ENCODE measurements at places on chromosomes 11 and 22. TPM values are rescaled to one million over a fixed set of nuclear protein-coding genes. Genes with fewer than 3 reads are reported as not detected.

Gene PHF21B
- not detected for total RNA-seq

Gene MYEOV
- total RNA-seq: not detected

Gene MS4A6A
- 1.6 TPM for total RNA-seq

GRCh38 chr22:25750569-25751173 lies 8.7 kb downstream of the MYO18B start:
- no peaks in the 10 kb centered on the region for H3K36me3 ChIP-seq
- DNase-seq: no peak
- H3K4me1 ChIP-seq: no peaks in the 10 kb centered on the region

- DNase-seq: no peak
- H3K4me3 ChIP-seq: no peak overlapping the region
- H3K4me1 ChIP-seq: no peaks in the 10 kb centered on the region
- H3K27me3 ChIP-seq: no peaks in the 10 kb centered on the region
- H3K36me3 ChIP-seq: no peaks in the 10 kb centered on the region
Measured at GRCh38 chr11:110777775-110778174, 65.5 kb upstream of the ARHGAP20 start.

Gene TANGO2
- 27.3 TPM for total RNA-seq

GRCh38 chr11:96337541-96338431 lies 5.2 kb downstream of the MAML2 start:
- DNase-seq: no peak
- no peaks in the 10 kb centered on the region for H3K27me3 ChIP-seq
- peaks cover 74% of the 10 kb centered on the region for H3K4me1 ChIP-seq

- no peak overlapping the region for H3K27ac ChIP-seq
- DNase-seq: no peak
- H3K4me3 ChIP-seq: no peak overlapping the region
- H3K27me3 ChIP-seq: peaks cover 24% of the 10 kb centered on the region
- no peaks in the 10 kb centered on the region for H3K36me3 ChIP-seq
- peaks cover 24% of the 10 kb centered on the region for H3K4me1 ChIP-seq
Measured at GRCh38 chr22:43375951-43376455, 32.8 kb upstream of the SCUBE1 start.

- no peak overlapping the region for H3K4me3 ChIP-seq
- H3K36me3 ChIP-seq: no peaks in the 10 kb centered on the region
- H3K27me3 ChIP-seq: no peaks in the 10 kb centered on the region
- no peaks in the 10 kb centered on the region for H3K4me1 ChIP-seq
- DNase-seq: no peak
Measured at GRCh38 chr11:35464308-35464707, 45.0 kb upstream of the SLC1A2 start.

DNA sequence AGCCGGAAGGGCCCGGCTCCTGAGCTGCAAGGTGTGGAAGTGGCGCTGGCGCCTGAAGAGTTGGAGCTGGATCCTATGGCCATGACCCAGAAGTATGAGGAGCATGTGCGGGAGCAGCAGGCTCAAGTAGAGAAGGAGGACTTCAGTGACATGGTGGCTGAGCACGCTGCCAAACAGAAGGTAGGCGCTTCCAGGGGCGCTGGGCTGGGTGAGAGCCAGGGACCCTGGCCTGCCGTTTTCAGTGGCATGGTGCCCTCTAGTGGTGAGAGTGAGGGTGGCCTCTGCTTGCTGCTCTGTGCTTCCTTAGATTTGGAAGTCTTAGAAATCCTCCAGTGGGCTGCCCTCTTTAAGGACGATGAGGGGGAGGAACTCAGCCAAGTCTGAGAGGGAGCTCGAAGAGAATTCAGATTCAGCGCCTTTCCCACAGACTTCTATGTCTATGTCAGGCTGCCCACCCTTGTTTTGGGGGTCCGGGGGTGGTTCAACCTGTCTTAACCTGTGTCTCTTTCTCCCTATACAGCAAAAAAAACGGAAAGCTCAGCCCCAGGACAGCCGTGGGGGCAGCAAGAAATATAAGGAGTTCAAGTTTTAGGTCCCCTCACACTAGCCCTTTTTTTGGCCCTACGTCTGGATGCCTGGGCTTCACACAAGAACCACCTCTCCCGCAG lies 1.8 kb upstream of the PACS1 start:
- H3K36me3 ChIP-seq: peaks cover 47% of the 10 kb centered on the region
- DNase-seq: peak; percentile 82
- no peaks in the 10 kb centered on the region for H3K27me3 ChIP-seq
- H3K27ac ChIP-seq: no peak overlapping the region
- peaks cover 27% of the 10 kb centered on the region for H3K4me1 ChIP-seq

DNA sequence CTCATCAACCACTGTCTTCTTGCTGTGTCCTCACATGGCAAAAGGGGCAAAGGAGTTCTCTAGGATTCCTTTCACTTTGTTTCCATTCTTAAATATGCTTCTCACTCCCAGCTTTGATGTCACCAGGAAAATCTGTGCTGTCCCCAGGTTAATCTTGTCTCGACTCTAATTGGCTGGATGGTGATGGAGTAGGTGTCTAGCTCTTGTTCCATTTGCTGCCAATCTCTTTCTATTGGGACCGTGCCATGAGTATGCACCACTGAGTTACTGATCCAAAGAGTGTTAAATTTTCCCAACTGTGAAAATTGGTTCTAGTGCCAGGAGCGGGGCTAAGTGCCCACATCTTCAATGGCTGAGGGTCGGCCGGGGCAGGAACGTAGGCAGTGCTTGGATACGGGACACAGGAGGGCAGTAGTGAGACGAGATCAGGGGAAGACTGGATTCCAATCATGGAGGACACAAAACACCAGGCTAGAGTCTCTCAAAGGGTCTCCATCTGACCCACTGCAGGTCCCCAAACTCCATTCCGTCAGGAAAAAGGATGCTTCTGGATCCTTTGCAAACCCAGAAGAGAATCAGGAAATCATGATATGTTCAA lies 47.7 kb upstream of the CSNK2A3 start:
- no peak overlapping the region for H3K27ac ChIP-seq
- H3K4me1 ChIP-seq: no peaks in the 10 kb centered on the region
- no peak overlapping the region for H3K4me3 ChIP-seq
- no peaks in the 10 kb centered on the region for H3K36me3 ChIP-seq
- no peak for DNase-seq

GRCh38 chr11:125295931-125296330 lies 131.4 kb downstream of the PKNOX2 start:
- H3K27me3 ChIP-seq: no peaks in the 10 kb centered on the region
- no peak overlapping the region for H3K27ac ChIP-seq
- H3K36me3 ChIP-seq: no peaks in the 10 kb centered on the region

GRCh38 chr11:71179877-71180605 lies 72.3 kb downstream of the SHANK2 start:
- H3K4me1 ChIP-seq: no peaks in the 10 kb centered on the region
- no peak overlapping the region for H3K27ac ChIP-seq
- no peaks in the 10 kb centered on the region for H3K27me3 ChIP-seq
- H3K36me3 ChIP-seq: no peaks in the 10 kb centered on the region

GRCh38 chr22:25598609-25599008 lies 34.1 kb downstream of the GRK3 start:
- H3K36me3 ChIP-seq: no peaks in the 10 kb centered on the region
- H3K27ac ChIP-seq: no peak overlapping the region
- no peak for DNase-seq
- no peaks in the 10 kb centered on the region for H3K4me1 ChIP-seq
- no peaks in the 10 kb centered on the region for H3K27me3 ChIP-seq
- H3K4me3 ChIP-seq: no peak overlapping the region

GRCh38 chr11:94184362-94184761 lies 55.7 kb downstream of the PANX1 start:
- no peaks in the 10 kb centered on the region for H3K27me3 ChIP-seq
- peaks cover 7% of the 10 kb centered on the region for H3K36me3 ChIP-seq
- no peaks in the 10 kb centered on the region for H3K4me1 ChIP-seq
- H3K27ac ChIP-seq: no peak overlapping the region
- DNase-seq: no peak
- no peak overlapping the region for H3K4me3 ChIP-seq

- no peaks in the 10 kb centered on the region for H3K27me3 ChIP-seq
- no peaks in the 10 kb centered on the region for H3K36me3 ChIP-seq
- H3K4me3 ChIP-seq: no peak overlapping the region
- no peak for DNase-seq
- H3K27ac ChIP-seq: no peak overlapping the region
Measured at GRCh38 chr11:106187860-106188456, 110.5 kb downstream of the AASDHPPT start.

DNA sequence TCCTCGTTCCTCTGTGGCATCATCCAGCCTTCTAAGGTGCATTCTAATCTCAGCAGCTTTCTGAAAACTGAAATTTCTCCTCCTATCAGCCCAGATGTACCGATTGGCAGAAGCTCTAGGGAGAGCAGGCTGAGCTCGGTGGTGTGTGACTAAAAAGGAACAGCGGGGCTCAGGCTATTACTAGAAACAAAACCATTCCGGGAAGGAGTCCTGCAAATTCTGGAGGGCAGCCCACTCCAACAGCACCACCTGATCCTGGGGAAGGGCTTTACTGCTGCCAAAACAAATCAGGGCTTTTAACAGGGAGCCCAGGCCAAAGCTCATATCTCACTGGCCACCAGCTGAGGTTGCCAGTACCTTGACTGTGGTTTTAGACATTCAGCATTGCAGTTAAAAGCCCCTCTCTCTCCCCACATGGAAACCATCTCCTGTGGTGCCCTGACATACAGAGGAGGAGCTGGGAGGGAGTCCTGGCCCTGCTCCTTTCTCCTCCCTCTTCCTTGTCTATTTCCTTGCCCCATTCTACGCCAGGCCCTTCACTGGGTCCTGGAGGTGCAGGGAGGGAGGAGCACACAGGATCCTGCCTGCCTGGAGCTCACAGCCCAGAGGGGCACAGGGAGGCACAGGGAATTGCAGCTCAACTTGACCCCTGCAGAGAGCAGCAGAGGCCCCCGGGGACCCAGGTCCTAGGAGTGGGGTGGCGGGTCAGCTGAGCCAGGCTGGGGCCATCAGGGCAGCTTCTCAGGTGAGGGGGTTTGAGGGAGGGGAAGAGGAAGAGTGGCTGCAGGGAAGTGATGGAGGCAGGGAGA lies 889 bp downstream of the PLAAT4 start:
- peak overlapping the region; percentile 69 for H3K27ac ChIP-seq
- H3K4me3 ChIP-seq: peak overlapping the region; percentile 78
- DNase-seq: no peak
- no peaks in the 10 kb centered on the region for H3K27me3 ChIP-seq
- H3K4me1 ChIP-seq: peaks cover 79% of the 10 kb centered on the region

GRCh38 chr22:40727070-40727963 lies 48.0 kb downstream of the MCHR1 start:
- peak overlapping the region; percentile 16 for H3K4me3 ChIP-seq
- H3K27ac ChIP-seq: no peak overlapping the region
- H3K4me1 ChIP-seq: peaks cover 59% of the 10 kb centered on the region
- no peak for DNase-seq

DNA sequence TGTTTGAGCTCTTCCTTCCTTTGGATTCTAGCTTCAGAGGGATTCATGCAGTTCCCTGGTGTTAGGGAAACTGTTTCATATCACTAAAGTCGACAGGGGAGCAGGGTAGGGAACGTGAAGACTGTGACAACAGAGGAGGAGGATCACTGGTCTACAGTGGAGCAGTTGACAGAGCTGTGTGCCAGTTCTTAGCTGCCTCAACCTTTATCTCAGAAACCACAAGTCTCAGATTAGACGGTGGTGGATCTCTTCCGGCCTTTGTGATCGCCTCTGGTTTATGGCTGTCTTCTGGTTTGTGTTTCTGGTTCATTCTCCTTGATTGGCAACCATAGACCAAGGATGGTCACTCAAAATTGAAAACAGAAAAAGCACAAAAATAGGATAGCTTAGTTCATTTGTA lies 538.9 kb upstream of the API5 start:
- H3K4me3 ChIP-seq: no peak overlapping the region
- DNase-seq: no peak
- H3K27ac ChIP-seq: no peak overlapping the region
- no peaks in the 10 kb centered on the region for H3K4me1 ChIP-seq

DNA sequence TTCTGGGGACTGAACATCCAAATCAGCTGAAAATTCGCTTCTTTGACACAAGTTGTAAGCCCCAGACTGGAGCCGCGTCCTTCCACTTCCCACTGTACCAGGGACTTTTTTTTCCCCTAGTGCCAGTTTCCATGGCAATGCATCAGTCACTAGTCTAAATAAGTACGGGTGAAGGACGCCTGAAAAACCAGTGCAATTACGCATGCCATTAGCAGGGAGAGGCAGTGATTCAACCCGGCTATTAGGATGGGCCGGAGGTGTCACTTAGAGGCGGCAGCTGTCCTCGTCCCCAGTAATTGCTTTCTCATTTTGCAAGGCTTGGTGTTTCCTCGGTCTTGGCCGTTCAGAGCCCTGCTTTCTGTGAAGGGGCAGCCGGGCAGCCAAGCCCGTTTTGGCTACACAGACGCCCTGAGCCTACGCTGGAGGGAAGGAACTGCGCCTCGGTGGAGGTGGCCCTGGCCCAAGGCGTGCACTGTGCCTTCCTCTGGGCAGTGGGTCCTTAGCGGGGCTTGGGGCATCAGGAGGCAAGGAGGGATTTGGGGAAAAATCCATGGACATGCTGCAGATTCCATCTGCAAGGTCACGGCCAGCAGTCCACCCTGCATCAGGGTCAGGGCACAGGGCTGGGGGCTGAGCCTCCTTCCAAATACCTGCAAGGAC lies 319.7 kb downstream of the CTTN start:
- no peaks in the 10 kb centered on the region for H3K4me1 ChIP-seq
- H3K4me3 ChIP-seq: no peak overlapping the region
- H3K27me3 ChIP-seq: no peaks in the 10 kb centered on the region
- no peak overlapping the region for H3K27ac ChIP-seq
- DNase-seq: no peak

Gene DRD4
- 0.22 TPM for total RNA-seq

Gene HOATZ
- total RNA-seq: not detected

DNA sequence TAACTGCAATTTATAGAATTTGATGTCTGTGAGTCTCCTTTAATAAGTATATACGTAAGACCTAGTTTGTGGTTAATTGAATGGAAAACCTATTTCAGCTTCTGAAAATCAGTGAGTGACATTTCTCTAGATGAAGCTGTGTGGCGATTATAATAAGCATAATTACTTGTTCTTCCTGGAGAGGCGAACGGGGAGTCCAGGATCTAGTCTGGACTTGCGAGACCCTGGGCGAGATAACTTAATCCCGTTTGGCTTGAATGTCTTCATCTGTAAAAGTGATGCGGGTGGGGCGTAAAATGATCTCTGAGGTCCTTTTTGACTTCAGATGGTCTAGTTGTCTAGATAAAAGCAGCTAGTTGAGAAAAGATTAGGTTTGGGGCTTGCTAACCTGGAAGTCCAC lies 1.1 kb downstream of the PRRG4 start:
- H3K36me3 ChIP-seq: no peaks in the 10 kb centered on the region
- H3K27me3 ChIP-seq: peaks cover 6% of the 10 kb centered on the region
- no peak for DNase-seq

DNA sequence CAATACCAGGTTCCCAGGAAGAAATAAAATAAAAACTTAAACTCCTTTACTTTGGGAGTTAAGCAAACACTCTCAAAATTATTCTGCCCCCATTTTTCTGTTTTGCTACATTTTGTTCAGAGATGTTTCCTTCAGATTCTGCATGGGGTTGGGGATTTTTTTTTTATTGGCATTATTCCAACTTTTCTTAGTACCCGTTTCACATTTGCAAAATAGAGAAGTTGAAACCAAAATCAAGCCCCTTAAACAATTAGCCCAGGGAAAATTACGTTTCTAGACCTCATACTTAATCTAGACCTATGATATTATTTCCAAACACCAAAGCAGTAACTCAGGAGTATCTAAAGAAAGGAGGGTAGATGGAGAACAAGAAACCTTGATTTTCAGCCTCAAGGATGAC lies 20.6 kb upstream of the MS4A7 start:
- H3K27ac ChIP-seq: no peak overlapping the region

- H3K4me3 ChIP-seq: no peak overlapping the region
- H3K36me3 ChIP-seq: peaks cover 6% of the 10 kb centered on the region
- H3K27me3 ChIP-seq: no peaks in the 10 kb centered on the region
- H3K4me1 ChIP-seq: peaks cover 13% of the 10 kb centered on the region
- no peak for DNase-seq
Measured at GRCh38 chr11:46044601-46045000, 76.7 kb downstream of the PHF21A start.
